ENCODE measurements at places on chromosomes 4 and X.

DNA sequence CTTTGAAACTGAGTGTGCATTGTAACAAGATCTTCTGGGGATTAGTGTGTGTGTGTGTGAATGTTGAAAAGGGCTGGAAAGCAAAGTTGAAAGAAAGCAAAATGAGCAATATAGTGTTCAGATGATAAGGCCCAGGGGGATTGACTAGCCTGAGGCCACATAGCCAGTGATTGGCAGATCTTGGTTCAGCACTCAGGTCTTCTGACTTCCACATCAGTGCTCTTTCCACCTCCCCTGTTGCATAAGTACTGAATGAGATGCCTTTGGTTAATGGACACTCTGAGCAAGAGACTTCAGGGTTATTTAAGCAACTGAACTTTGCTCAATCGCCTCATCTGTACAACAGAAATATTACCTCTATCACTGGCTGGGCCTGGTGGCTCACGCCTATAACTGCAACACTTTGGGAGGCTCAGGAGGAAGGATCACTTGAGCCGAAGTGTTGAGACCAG is 120.4 kb downstream of the TMEM164 start:
- DNase-seq = no peak

DNA sequence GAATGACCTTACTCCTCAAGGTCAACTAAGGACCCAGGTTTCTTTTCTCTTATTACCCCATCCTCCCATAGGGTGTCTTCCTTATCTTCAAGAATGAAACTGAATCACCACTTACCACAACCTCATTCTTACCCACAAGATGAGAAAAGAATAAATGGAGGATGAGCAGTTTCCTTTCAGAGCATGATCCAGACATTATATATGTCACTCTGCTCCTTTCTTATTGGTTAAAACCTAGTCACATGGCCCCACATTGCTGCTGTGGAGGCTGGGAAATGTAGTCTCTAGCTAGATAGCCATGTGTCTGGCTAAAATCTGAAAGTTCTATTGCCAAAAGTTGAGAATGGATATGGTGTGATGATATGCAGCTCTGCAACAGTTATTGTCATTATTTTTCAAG is 62.4 kb upstream of the RAI2 start:
- DNase-seq = no peak

- no peak for DNase-seq
Observed at GRCh38 chrX:104370089-104370488, 115.4 kb upstream of the ESX1 start.

GRCh38 chrX:40108162-40108958 is 10.6 kb upstream of the BCOR start:
- DNase-seq = no peak

DNA sequence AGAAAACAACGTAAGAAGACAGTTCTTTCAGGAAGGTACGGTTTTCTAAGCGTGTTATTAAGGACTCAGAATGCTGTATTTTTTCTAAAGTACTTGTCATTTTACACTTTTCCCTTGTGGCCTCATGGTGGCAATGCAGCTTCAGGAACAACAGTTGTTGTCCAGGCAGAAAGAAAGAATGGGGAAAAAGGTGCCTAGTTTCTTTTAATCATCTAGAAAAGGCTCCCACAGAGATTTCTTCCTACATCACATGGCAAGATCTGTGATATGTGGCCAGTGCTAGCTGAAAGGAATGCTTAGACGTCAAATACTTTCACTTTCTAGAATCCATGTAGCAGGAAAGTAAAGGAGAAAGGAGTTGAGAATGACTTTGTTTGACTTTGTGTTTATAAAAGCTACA is 49.0 kb upstream of the TRAM1L1 start:
- DNase-seq = no peak

DNA sequence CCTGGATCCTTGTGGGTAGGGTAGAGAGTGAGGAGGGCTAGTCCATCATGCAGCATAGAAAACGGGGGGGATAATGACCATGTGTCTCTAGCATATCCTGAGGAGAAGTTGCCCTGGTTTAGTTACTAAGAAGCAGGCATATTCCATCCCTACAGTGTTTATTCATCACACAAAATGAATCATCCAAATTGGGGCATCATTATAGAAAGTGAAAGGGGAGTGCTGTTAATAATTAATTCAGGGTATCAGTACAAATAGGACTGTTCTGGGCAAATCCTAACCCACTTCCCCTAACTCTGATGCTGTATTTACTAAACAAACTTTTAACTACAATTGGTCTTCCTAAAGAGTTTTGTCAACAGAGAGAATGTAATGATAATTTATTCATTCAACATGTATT is 281.1 kb upstream of the ARX start:
- DNase-seq = no peak

- no peak for DNase-seq
Observed at GRCh38 chr4:152971053-152971452, 34.9 kb downstream of the FHDC1 start.

All from CD4-positive, alpha-beta T cell treated with Interleukin-17A for 4 hours (primary cell).